IPS DF 6.9 (cell line): ENCODE measurements at places on chromosomes 11 and 22.

DNA sequence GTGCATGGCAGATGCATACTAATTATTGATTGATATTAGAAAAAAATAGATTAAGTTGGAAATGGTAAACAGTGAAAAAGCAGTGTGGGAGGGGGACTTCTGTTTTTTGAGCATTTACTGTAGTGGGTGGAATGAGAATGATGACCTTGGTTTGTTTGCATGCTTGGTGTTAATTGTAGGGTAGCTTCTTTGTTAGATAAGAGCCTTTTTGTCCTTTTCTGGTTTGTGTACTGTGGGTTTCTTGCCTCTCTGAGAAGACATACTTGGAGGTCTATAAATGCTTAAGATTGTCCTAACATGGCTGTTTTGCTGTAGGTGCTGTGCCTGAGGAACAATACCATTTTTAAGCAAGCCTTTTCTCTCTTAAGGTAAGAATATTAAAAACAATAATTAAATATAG, 17.0 kb downstream of the MRPL48 start:
- no peak for DNase-seq

DNA sequence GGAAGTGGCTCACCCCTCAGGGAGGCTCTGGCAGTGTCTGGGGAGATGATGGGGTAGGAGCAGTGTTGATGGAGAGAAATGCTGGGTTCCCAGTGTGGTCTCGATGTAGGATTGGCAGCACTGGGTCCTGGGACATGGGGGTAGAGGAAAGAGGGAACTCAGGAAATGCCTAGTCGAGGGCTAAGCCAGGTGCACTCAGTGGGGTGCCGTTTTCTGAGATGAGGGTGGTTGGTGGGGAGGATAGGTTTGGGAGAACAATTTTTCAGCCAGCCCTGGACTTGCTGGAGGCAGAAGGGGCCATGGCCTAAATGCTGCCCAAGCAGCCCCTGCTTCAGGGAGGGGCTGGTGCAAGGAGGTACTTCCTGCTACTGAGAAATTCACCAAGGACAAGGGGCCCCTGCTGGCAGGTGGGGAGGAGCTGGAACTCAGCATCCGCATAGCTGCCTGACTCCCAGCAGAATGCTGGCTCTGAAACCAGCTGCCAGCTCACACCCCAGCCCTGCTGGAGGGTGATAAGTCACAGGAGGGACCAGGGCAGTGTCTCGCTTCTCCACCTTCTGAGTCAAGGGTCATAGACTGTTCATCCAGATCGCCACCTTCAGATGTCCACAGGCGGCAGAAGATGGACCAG, 6.0 kb downstream of the CCDC157 start:
- no peak for DNase-seq

DNA sequence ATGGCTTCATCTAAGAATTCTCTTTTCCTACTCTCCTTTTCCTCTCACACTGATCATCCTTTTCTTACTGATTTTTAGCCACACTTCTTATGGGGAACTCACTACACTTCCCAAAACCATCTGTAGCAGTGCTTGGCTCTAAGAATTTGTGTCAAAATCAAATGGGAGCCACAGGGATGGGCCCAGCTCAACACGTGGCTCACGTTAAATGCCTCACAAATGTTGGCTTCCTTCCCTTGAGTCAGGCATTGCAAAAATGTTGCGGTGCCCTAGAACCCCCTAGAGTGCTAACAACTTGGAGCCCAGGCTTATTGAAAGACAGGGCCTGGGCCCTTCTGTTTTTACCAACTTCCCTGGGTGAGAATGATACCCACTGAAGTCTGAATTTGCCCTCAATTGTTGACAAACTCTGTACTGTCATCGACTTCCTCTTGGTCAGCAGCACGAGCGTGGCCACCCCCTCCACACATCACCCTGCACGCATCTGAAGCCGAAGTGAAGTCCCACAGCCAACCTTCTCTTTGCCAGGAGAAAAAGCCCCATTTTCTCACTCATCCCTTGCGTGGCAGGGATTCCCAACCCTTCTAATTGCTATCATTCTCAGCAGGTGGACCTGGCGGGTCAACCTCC, 69.7 kb downstream of the ELFN2 start:
- no peak for DNase-seq

GRCh38 chr11:116414357-116414880, 358.4 kb downstream of the BUD13 start:
- DNase-seq, result no peak

GRCh38 chr11:6111673-6112072, 4.2 kb downstream of the OR56B4 start:
- DNase-seq, result no peak

DNA sequence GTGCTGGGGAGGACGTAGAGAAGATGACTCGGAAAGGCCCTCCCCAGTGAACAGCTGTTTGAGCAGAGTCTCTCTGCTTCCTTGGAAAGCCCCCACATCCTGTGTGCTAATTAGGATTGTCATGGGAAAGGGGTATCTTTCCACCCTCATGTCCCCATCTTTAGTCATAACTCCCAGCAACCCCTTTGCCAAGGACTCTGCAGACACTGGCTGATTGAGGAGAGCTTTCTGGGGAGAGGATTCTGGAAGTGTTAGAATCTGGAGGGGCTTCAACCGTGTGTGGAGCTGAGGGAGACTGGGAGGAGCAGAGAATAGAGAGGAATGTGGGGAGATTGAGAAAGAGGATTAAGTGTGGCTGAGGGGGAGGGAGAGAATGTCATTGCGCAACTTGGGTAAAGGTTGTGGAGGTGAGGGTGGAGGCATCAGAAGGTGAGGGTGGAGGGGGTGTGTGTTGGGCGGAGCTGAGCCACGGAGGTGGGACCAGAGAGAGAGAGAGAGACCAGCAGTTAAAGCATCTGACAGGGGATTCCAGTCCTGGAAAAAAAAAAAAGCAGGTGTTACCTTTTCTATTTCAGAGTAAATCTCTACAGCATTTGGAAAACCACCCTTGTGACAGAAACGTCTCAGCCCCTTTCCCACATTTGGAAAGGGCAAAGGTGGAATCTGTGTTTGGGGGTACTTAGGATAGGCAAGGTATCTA, 2.2 kb downstream of the DTX4 start:
- no peak for DNase-seq

DNA sequence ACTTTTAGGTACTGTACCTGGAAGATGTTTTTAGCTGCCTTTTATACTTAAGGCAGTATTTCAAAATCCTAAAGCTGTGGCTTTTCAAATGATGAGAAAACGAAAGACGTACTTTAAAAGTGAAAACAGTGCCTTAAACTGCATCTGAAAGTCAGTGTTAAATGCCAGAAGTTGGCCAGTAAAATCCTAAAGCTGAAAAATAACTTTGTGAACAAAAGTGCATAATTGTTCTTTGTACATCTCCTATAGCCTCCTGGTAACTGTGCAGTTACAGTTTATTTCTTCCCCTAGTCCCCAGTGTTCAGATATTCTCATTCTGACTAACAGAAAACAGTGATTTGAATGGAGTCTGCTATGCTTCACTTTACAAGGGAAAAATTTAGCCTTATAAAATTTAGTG, 6.8 kb downstream of the EED start:
- no peak for DNase-seq

DNA sequence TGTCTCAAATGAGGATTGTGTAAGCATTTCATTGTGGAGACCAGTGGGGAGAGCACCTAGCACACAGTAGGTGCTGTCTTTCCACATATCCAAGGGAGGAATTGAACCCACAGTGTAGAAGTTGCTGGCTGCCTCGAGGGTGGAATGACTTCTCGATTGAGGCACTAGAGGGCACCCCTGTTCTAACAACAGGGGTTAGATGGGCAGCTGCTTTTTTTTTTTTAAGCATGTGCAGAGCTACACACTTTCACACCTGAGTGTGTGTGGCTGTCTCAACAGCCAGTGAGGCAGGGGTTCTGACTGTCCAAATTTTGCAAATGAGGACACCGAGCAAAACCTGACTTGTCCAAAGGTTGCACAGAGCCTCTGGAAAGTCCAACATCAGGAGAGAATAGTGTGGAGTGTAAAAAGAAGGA, 118.2 kb upstream of the CRYBB3 start:
- no peak for DNase-seq

DNA sequence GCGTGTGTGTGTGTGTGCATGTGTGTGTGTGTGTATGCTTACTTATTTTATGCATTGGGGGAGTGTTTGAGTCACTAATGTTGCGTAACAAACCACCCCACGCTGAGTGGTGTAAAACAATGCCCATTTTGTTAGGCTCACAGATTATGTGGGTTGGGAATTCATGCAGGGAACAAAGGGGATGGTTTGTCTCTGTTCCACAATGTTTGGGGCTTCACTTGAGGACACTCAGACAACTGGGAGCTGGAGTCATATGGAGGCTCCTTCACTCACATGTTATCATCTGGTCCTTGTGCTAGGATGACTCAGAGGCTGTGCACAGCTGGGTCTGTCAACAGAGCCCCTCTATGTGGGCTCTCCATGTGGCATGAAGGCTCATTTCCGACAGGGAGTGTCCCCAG, 51.3 kb upstream of the LARGE1 start:
- DNase-seq, result no peak

DNA sequence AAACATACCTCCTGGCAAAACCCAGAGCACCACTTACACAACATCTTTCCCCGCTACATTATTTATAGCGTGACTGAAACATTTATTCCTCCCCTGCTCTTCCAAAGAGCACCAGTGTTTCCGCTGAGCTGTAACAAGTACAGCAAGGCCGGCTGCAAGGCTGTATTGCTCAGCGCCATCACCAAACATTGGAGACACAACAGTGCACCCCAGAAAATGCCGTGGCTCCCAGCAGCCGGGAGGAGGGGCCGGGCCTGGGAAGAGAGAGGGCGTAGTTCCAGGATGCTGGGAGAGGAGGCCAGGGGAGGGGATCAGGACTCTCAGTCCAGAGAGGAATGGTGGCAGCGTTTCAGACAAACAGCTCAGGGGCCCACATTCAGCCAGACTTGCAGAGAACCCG, 133.2 kb downstream of the DSCAML1 start:
- no peak for DNase-seq

- no peak for DNase-seq
Measured at GRCh38 chr11:14112721-14113120, 150.2 kb downstream of the SPON1 start.

GRCh38 chr11:7532405-7533145, 18.8 kb downstream of the PPFIBP2 start:
- DNase-seq, result no peak

- no peak for DNase-seq
Measured at GRCh38 chr11:124676386-124676785, 2.7 kb downstream of the SPA17 start.

DNA sequence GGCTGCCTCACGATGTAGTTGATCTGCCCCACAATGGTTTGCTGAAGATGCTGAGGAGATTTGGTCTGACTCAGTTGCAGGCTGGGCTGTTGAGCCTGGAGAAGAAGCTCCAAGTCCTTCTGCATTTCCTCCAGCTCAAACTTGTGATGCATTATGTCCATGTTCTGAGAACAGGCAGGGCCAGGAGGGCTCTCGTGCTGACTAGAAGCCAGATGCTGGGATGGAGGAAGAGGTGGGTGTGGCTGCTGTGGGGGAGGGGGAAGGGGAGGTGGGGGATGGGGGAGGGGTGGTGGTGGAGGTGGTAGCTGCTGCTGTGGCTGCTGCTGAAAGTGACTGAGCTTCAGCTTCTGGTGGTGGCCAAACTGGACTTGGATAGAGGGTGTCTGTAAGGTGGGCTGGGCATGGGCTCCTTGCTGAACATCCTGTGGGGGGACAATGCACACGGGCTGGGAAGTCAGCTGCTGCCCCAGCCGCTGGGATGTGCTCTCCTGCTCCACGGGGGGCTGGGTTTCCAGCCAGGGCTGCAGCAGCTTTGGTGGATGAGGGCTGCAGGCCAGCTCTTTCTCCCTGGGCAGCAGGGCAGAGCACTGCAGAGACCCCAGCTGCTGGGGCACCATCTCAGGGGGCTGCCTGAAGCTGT, 42.1 kb downstream of the TRIM66 start:
- no peak for DNase-seq

DNA sequence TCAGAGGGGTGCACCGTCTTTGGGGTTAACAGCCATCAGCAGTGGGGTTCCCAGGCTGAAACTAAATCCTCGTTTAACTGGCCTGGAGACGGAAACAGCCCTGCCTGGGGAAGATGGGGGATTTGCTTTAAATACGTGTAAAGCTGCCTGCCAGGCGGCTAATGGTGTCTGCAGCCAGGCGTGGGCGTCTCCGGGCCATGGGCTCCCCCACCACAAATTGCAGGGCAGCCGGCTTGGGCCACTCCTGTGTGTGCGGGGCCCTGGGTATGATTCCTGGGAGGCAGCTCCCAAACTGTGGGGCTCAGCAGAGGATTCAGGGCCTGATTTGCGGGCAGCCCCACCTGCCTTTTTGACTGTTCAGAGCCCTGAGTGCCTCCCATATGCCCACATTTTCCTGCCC, 110.5 kb downstream of the KCNQ1 start:
- DNase-seq, result no peak

- DNase-seq, result no peak
Measured at GRCh38 chr11:21514316-21514715, 678.6 kb upstream of the ANO5 start.

DNA sequence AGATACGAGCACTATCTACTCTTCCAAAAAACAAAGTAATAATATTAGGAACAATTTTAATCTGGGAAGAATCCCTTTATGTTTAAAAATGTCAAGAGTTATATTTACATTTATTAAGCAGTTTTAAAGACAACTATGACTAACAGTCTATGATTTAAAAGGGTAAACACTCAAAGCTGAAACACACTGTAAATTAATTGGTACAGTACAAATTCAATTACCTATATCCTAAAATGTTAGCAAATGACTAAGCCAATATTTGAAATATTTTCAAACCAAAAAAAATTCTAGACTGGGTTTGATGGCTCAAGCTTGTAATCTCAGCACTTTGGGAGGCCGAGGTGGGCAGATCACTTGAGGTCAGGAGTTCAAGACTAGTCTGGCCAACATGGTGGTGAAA, 36.0 kb upstream of the CHRNA10 start:
- DNase-seq, result no peak

- no peak for DNase-seq
Measured at GRCh38 chr11:86446163-86446923, 71.7 kb downstream of the CCDC81 start.

DNA sequence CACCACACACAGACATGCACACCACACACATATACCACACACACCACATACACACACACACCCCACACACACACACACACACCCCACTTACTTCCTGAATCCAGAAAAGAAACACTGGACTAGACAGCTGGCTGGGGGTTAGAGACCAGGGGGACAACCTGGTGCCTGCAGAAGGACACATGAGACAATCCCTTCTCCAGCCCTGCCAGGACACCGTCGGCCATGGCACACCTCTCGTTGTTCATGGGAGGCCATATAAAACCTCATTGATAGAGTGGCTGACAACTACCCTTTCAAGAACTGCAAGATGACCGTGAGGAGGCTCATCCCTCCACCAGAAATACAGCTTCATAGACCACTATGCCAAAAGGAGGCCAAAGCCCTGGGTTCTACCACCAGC, 54.3 kb downstream of the IGSF9B start:
- no peak for DNase-seq

DNA sequence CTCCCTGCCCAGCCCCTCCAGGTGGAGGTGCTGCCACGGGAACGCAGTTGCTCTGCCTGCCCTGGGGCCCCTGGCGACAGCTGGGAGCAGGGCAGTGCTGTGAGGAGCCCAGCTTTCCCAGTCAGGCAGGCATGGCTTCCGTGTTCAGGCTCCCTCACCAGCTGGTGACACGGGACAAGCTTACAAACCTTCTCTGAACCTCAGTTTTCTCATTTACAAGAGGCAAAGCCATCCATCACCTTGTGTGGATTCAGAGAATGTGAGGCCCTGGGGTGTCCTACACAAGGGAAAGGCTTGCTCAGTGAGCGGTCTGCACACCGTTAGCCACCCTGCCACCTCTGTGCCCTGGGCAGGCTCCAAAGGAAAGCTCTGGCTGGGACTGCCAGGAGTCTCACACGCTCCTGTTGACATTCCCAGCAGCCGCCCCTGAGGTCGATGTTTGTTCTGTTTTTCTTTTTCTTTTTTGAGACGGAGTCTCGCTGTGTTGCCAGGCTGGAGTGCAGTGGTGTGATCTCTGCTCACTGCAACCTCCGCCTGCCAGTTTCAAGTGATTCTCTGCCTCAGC, 23.5 kb downstream of the SUN2 start:
- DNase-seq, result no peak
